ENCODE measurements at places on chromosomes 4 and X.

GRCh38 chr4:129323658-129324057, 227.7 kb downstream of the C4orf33 start:
- DNase-seq, result no peak

GRCh38 chr4:128130621-128131020, 69.5 kb downstream of the LARP1B start:
- DNase-seq, result no peak

DNA sequence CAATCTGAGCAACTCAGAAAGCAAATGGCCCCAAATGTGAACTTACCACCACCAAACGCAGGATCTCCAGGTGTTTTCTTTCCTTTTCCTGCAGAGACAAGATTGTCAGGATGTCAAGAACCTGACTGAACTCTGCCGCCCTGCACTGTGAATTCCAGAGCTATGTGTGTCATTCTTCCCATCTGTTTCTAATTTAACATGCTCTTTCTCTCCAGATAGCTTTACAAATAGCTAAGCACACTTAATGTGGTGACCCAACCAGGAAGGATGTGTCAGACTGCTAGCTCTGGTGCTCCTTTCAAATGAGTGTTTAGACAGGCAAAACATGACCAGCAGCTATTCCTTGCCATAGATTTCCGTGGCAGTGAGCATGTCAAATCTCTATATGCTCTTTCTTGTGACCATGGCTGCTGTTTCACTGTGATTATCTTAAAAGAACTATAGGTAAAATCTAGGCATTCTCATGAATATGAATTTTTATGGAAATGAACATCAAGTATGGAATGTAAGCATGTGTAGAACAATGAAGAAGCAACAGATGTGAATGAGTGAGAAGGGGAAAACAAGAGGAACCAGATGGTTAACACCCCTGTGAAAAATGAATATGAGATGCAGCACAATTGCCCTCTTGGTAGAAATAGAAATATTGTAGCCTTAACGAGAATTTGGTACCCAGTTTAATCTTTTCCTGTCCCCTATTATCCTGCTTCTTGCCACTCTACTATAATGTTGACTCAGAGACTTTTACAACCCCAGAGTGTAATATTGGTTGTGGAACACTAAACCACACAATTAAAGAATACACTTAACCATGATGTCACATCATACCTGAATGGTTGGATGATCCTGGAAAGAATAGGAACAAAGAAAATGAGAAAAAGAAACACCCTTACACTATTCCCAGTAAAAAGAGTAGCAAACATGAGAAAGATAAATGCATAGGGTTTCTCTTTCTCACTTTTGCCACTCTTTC, 247.8 kb upstream of the DKK2 start:
- DNase-seq, result no peak

DNA sequence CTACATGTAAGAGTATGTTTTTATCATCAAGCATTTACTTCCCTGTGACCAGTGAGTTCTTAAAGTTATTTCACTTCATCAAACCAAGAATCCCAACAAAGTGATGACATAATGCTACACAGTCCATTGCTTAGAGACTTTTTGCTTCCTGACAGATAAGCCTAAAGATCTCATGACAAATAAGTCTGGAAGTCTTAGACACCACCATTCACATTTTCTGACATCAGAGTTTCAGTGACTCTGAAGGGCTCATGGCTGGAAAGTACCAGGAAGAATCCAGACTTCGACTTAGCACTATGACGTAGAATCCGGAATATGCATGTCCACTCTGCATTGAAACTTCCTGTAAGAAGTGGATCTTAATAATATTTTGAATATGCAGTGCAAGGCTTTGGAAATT, 53.7 kb downstream of the CLDN22 start:
- DNase-seq, result no peak

DNA sequence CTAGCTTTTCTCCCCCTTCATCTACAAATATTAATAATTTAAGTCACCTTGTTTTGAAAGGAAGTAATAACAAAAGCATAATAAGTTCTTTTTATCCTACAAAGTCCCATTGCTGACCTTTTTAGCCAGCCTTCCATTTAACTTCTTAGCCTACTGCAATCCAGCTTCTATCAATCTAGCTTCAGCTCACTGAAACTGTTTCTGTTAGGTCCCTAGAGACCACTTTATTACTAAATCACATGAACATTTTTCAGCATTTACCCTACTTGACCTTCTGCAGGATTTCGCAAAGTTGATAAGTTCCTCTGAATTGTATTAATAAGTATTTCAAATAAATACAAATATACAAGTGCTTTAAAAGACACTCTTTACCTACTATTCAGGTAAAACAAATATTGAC, 186.5 kb downstream of the ANTXR2 start:
- no peak for DNase-seq

DNA sequence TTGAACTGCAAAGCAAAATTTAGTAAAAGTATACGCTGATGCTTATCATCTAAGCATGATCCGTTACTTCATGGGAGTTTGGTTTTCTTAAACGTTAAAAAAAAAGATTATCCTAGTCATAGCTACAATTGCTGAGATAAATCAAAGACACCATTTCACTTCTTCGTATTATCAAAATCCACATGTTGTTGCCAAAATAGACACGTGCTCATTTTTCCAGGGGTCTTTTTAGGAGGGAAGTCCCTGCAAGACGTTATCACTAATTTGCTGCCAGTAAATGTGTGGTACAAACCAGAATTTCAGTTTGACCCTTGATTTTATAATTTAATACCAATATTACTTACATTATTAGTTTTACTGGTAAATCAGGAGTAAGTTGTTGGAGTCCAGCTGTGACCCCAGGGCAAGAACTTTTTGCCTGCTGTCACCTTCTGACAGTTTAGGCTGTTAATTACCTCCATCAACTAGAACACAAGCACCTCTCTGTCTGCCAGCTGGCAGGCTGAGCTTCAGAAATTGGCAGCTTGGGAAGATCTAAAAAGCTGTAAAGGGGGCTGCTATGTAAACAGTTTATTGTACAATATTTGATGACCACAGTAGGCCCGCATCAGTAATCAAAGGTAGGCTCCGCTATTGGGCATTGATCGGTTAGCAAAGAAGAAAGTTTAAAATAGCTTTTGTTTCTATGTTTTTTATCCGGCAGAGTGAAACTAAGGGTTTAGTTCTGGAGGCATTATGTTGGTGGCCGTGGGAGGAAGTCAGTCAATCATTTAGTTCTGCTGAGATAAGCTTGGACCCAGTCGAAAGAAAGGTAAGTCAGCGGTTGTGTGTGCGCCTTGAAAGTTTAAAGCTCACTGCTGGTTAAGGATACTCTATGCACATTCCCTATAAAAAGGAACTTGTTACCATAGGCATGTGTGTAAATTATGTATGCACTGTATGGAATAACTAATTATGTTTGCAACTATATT, 196.4 kb downstream of the FBXO8 start:
- DNase-seq, result no peak

- DNase-seq, result no peak
These were observed 152.8 kb upstream of the DIPK2B start for GRCh38 chrX:45353456-45353855.

- no peak for DNase-seq
These were observed 886 bp upstream of the NDST3 start for GRCh38 chr4:118033148-118034052.

GRCh38 chr4:84699001-84699671, 116.2 kb downstream of the CDS1 start:
- no peak for DNase-seq

DNA sequence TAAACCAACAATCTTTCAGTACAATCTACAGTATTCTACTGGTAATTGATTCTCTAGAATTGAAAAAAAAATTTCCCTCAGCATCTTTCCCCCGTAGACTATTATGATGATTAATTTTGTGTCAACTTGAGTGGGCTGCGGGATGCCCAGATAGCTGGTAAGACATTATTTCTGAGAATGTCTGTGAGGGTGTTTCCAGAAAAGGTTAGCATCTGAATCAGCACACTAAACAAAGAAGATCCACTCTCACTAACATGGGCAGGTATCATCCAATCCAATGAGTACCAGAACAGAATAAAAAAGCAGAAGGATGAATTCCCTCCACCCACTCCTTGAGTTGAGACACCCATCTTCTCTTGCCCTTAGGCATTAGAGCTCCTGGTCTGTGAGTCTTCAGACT, 186.1 kb upstream of the MAB21L2 start:
- DNase-seq, result no peak

GRCh38 chr4:156128616-156129015, 174.9 kb upstream of the CTSO start:
- no peak for DNase-seq

DNA sequence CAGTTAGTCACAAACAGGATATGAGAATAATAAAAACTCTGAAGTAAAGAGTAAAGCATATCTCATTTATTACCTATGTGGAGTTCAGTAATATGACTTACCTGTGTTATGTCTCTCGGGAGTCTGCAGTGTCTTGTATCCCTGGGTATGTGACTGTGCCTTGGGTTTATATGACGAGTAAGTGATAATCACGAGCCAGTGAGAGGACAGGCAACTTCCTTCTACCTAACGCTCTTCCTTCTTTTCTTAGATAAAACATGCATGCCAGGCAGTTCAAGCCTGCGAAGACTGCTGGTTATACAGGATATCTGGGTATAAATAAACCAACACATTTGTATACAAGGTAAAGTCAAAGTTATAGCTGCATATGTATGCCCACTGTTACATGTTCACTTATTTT, at the start of gene HPGDS:
TSS of gene HPGDS (minus strand) at position 143 of the 400 bp plus-strand sequence. CDS start 8,207 bp downstream, outside the sequence.
- no peak for DNase-seq

DNA sequence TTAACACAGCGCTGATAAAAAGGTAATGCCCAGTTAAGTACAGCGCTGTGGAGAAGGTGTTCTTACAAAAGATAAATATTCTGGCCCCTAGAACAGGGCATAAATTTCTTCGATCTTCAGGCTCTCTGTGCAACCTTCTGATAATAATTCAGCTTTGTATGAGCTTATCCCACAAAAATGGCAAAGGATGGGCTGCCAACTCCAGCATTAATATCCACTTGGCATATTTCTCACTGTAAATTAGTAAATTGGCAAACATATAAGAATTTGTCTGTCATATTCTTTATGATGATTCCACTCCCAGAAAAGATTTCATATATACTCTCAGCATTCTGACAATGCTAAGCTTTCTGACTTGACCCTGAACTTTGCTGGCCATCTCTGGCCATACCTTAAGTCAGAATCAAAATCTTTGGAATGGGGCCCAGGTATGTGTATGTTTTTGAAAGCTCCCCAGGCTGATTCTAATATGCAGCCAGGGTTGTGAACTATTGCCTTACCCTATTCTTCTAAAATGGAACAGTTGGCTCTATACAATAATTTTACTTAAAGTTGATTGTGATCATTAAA, 134.8 kb downstream of the FRYL start:
- no peak for DNase-seq

- DNase-seq, result peak; percentile 43
These were observed 120.3 kb downstream of the RASL11B start for GRCh38 chr4:52982255-52982945.

- no peak for DNase-seq
These were observed 21.1 kb upstream of the HMX1 start for GRCh38 chr4:8892556-8893226.

GRCh38 chrX:24242649-24243175, 71.2 kb downstream of the SUPT20HL2 start:
- no peak for DNase-seq

DNA sequence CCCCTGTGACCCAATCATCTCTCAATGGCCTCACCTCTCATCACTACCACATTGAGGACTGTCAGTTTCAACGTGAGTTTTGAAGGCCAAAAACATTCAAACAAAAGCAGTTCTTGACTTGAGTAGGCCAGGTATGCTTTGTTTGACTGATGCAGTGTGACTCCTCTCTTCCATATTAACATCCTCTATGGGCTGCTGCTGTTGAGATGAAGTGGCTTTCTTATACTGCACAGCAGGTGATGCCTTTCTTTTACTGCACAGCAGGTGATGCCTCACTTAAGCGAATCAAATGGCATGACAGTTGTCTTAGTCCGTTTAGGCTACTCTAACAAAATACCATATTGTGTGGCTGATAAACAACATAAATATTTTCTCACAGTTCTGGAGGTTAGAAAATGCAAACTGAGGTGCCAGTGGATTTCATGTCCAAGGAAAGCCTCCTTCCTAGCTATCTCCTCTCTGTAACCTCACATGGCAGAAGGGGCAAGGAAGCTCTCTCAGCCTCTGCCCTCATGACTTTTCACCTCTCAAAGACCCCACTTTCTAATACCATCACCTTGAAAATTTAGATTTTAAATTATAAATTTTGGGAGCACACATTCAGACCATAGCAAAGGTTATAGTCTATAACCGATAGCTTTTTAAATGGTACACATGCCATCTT, 2267.9 kb upstream of the AGA start:
- DNase-seq, result no peak

DNA sequence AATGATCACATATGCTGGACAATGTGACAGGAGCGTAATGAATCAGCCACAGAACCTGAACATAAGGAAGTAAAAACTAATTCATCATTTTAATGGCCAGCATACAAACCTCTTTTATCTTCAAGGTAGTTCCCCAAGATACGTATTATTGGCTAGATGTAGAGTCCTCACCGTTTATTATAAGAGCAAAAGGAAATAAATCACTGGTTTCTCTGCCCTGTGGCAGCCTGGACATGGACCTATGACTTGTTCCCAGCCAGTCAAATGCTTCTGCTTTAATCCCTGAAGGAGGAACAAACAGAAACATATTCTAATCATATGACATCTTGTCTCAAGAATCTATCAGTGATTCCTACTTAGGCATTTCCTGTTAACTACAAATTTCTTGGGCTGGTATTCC, 86.8 kb upstream of the FAM241A start:
- DNase-seq, result no peak

GRCh38 chr4:106338671-106339070, 22.3 kb downstream of the AIMP1 start:
- no peak for DNase-seq

DNA sequence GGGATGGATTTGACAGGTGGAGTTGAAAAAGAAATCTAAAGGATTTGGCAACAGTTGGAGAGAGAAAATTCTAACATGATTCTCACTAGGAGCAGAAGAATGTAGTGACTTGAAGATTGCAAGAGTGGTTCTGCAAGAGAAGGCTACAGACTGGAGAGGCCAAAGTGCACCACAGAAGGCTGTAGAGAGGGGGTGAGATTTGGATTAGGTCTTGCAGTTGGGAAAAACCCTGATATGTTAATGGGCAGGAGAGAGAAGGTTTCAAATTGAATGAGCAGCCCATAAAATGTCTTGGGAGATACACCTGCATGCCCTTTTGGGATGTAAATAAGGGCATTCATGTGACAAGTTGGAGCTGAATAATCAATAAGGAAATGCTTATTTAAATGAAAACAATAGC, 14.7 kb upstream of the VEGFD start:
- DNase-seq, result no peak

DNA sequence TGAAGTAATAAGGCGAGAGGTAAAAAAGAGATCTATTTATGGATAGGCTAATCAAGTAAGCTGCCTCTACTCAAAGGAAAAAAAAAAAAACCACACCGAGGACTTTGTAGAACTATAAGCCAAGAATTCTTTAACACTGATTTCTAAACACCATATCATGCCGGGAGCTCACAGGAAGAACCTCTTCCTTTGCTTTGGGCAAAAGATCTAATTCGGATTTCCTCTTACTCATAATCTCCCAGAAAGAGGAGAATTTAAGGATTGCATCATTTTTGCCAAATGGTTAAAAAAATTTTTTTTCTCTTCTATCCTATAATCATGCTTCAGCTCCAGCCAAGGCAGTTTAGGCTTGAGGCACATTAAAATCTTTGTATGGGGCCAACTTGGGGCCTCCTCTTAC, 95.5 kb downstream of the ZNF827 start:
- DNase-seq, result no peak
